Natural killer cell treated with Interleukin-12 subunit alpha and Interleukin-12 subunit beta and Interleukin-15 and Interleukin-18, amount 100 ng/mL, for 72 hours (primary cell): ENCODE measurements at places on chromosomes 16 and 17. TPM values are rescaled to one million over a fixed set of nuclear protein-coding genes. Genes with fewer than 3 reads are reported as not detected.

CACNG5 gene
- total RNA-seq = not detected

HOXB13 gene
- total RNA-seq = not detected

MNT gene
- total RNA-seq = 36.9 TPM

ALOX12B gene
- total RNA-seq = 0.62 TPM

GRCh38 chr17:10116267-10116666 is 82.1 kb downstream of the GAS7 start:
- peak overlapping the region; percentile 93 for H3K27ac ChIP-seq
- H3K36me3 ChIP-seq = no peaks in the 10 kb centered on the region
- H3K4me3 ChIP-seq = peak overlapping the region; percentile 10
- no peaks in the 10 kb centered on the region for H3K27me3 ChIP-seq
- no peak for DNase-seq
- peaks cover 87% of the 10 kb centered on the region for H3K4me1 ChIP-seq

PRKAR1A gene
- 230 TPM for total RNA-seq

BCKDK gene
- total RNA-seq = 43.1 TPM

DNA sequence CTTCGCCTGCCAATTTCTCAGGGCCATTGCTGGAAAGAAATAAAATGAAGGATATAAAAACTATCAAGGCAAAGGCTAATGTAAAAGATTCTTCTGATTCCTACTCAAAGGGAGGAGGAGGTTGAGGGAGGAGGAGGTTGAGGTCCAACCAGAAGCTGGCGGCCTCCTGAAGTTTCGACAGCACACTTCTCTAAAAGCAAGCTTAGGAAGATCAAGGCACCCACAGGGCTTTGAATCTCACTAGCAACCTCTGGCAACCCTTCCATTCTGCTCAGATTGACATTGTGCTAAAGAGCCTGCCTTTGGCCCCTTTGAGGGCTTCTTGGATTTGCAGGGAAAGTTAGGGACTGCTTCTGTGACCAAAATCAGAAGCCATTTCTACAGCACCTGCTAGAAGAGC is 81.5 kb upstream of the TNRC6C start:
- peaks cover 6% of the 10 kb centered on the region for H3K27me3 ChIP-seq
- no peak overlapping the region for H3K27ac ChIP-seq
- H3K4me3 ChIP-seq = no peak overlapping the region
- H3K36me3 ChIP-seq = peaks cover 13% of the 10 kb centered on the region

DNA sequence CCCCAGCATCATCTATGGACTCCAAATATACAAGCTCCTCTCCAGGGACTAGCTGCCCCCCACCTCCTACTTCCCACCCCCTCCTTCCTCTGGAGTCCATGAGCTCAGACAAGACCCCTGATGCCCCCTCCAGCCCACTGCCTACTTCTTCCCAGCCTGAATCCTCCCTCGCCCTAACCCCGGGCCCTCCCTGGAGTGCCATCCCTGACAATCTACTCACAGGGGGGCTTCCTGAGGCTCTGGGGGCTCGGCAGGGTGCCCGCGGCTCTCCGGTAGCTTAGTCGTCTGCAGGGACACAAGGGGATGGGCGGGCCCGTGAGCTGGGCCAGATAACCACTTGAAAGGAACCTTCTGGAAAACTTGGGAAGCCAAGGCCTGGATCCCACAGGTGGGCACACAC is 15.1 kb downstream of the MPP3 start:
- no peaks in the 10 kb centered on the region for H3K36me3 ChIP-seq
- DNase-seq = no peak
- no peaks in the 10 kb centered on the region for H3K27me3 ChIP-seq
- H3K4me3 ChIP-seq = no peak overlapping the region

TP53TG3F gene
- not detected for total RNA-seq

DNA sequence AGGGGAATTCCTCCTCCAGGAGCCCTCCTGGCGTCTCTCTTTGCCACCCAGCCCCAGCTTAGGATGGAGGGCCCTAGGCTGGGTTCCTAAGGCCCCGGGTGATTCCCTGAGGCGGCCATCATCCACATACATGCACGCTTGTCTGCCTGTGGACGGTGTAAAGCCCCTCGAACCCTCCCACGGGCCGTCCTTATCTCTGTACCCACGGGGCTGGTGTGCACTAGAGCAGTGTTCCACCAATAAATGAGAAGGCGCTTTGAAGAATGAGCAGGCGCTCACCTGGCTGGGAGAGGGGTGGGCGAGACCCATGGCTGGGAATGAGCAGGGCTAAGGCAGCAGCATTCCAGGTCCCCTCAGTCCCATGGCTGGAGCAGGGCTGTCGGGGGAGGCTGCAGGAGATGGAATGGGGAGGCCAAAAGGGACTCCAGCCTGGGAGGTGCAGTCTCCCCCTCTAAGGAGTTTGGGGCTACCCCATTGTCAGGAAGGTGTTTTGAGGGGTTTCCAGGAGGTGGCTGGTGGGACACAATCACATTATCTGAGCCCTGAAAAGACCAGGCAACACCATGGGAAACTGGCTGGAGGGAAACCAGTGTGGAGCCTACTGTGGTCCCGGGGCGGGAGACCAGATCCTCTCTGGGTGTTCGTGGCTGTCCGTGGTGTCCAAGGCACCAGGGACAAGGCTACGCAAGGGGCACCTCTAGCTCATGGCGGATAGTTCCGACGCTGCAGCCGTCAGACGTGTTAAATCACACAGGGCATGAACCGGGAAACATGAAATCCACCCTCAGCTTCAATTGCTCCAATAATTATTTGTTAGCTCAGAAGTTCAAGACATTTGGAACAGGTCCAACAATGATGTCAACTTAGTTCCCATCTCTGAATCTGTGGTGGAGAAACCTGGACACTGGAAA is 87.5 kb upstream of the DNAH17 start:
- no peaks in the 10 kb centered on the region for H3K36me3 ChIP-seq
- no peaks in the 10 kb centered on the region for H3K27me3 ChIP-seq
- no peak overlapping the region for H3K4me3 ChIP-seq
- H3K4me1 ChIP-seq = peaks cover 18% of the 10 kb centered on the region

- peaks cover 21% of the 10 kb centered on the region for H3K4me1 ChIP-seq
- H3K4me3 ChIP-seq = no peak overlapping the region
- peaks cover 14% of the 10 kb centered on the region for H3K36me3 ChIP-seq
- H3K27ac ChIP-seq = no peak overlapping the region
Measured at GRCh38 chr17:1045456-1045855, 48.5 kb downstream of the TIMM22 start.

GRCh38 chr17:47708864-47709541 is 15.0 kb downstream of the TBKBP1 start:
- no peaks in the 10 kb centered on the region for H3K36me3 ChIP-seq
- H3K27ac ChIP-seq = no peak overlapping the region
- no peak overlapping the region for H3K4me3 ChIP-seq
- DNase-seq = no peak
- no peaks in the 10 kb centered on the region for H3K27me3 ChIP-seq
- peaks cover 78% of the 10 kb centered on the region for H3K4me1 ChIP-seq

GRCh38 chr16:79599837-79600637 is 500 bp downstream of the MAF start:
- peaks cover 1% of the 10 kb centered on the region for H3K27me3 ChIP-seq
- peaks cover 15% of the 10 kb centered on the region for H3K36me3 ChIP-seq
- H3K4me1 ChIP-seq = peaks cover 46% of the 10 kb centered on the region
- H3K27ac ChIP-seq = peak overlapping the region; percentile 79
- H3K4me3 ChIP-seq = peak overlapping the region; percentile 94

IKZF3 gene
- 65.5 TPM for total RNA-seq

INCA1 gene
- 0.56 TPM for total RNA-seq

HCRT gene
- not detected for total RNA-seq

DNA sequence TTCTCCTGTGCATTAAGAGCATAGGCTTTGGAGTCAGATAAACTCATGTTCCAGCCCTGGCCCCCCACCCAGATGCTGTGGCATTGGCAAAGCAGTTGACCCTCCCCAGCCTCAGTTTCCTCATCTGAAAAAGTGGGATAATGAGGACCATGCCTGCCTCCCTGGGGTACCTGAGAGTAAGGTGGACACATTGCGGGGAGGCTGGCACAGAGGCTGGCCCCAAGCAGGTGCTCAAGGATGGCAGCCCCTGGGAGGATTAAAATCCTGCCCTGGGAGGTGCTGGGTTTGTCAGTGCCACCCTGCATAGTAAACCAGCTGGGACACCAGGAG is 11.8 kb downstream of the ENPP7 start:
- no peak for DNase-seq
- no peaks in the 10 kb centered on the region for H3K36me3 ChIP-seq
- H3K27me3 ChIP-seq = peaks cover 23% of the 10 kb centered on the region
- no peak overlapping the region for H3K27ac ChIP-seq
- no peak overlapping the region for H3K4me3 ChIP-seq
- H3K4me1 ChIP-seq = peaks cover 6% of the 10 kb centered on the region

KRTAP4-4 gene
- total RNA-seq = not detected

- H3K27ac ChIP-seq = no peak overlapping the region
- no peaks in the 10 kb centered on the region for H3K36me3 ChIP-seq
- no peak overlapping the region for H3K4me3 ChIP-seq
- no peaks in the 10 kb centered on the region for H3K4me1 ChIP-seq
- no peak for DNase-seq
- H3K27me3 ChIP-seq = no peaks in the 10 kb centered on the region
Measured at GRCh38 chr17:17551361-17551760, 40.1 kb downstream of the PEMT start.

- no peaks in the 10 kb centered on the region for H3K36me3 ChIP-seq
- H3K4me1 ChIP-seq = no peaks in the 10 kb centered on the region
- H3K27me3 ChIP-seq = no peaks in the 10 kb centered on the region
- H3K4me3 ChIP-seq = no peak overlapping the region
- no peak overlapping the region for H3K27ac ChIP-seq
Measured at GRCh38 chr16:4293822-4294457, 21.1 kb upstream of the TFAP4 start.

DNA sequence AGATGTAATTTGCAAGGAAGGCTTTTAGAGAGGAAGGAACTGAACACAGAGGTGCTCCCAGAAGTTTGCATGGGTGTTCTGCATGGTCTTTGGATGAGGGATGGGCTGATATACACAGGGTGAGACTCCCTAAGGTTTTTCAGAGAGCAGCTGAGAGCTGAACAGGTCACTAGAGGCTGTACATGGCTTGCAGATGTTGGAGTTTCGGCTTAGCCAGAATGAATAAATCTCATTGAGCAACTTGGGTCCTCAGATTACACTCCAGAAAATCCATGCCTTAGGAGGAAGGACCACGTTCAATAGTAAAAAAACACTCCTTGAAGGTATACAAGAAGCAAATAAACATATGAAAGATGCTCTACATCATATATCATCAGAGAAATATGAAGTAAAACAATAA is 7.5 kb upstream of the ITGB3 start:
- peaks cover 33% of the 10 kb centered on the region for H3K27me3 ChIP-seq
- no peaks in the 10 kb centered on the region for H3K4me1 ChIP-seq
- no peak overlapping the region for H3K4me3 ChIP-seq
- no peak for DNase-seq
- no peaks in the 10 kb centered on the region for H3K36me3 ChIP-seq
- H3K27ac ChIP-seq = no peak overlapping the region

- H3K27me3 ChIP-seq = peaks cover 42% of the 10 kb centered on the region
- DNase-seq = no peak
- peak overlapping the region; percentile 63 for H3K4me3 ChIP-seq
- H3K27ac ChIP-seq = peak overlapping the region; percentile 31
- peaks cover 5% of the 10 kb centered on the region for H3K36me3 ChIP-seq
- peaks cover 30% of the 10 kb centered on the region for H3K4me1 ChIP-seq
Measured at GRCh38 chr16:3190949-3191353, 2.9 kb downstream of the OR1F1 start.

P3H4 gene
- 5.2 TPM for total RNA-seq

- no peak overlapping the region for H3K27ac ChIP-seq
- no peaks in the 10 kb centered on the region for H3K36me3 ChIP-seq
- no peak overlapping the region for H3K4me3 ChIP-seq
- no peaks in the 10 kb centered on the region for H3K27me3 ChIP-seq
- H3K4me1 ChIP-seq = peaks cover 9% of the 10 kb centered on the region
Measured at GRCh38 chr17:57655553-57655952, 89.5 kb downstream of the CCDC182 start.

DNA sequence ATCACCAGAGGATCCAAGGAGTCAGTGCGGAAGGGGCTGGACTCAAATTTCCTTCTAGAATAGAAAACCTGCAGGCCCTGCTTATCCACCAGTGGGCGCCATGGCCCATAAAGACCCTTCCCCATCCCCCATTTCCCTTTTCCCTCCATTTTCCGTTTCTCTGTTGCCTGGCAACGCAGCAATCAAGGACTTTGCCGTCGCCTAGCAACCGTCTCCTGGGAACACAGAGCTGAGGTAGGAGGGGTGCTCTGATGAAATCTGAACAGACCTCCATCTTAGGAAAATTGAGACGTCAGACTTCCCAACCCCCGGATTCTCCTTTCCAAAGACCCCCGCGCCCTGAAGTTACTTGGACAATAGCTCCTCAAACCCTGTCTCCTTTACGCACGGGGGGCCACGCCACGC is 5.7 kb downstream of the DLG4 start:
- peaks cover 40% of the 10 kb centered on the region for H3K4me1 ChIP-seq
- H3K27me3 ChIP-seq = peaks cover 9% of the 10 kb centered on the region
- peak overlapping the region; percentile 87 for H3K27ac ChIP-seq
- DNase-seq = no peak

DNA sequence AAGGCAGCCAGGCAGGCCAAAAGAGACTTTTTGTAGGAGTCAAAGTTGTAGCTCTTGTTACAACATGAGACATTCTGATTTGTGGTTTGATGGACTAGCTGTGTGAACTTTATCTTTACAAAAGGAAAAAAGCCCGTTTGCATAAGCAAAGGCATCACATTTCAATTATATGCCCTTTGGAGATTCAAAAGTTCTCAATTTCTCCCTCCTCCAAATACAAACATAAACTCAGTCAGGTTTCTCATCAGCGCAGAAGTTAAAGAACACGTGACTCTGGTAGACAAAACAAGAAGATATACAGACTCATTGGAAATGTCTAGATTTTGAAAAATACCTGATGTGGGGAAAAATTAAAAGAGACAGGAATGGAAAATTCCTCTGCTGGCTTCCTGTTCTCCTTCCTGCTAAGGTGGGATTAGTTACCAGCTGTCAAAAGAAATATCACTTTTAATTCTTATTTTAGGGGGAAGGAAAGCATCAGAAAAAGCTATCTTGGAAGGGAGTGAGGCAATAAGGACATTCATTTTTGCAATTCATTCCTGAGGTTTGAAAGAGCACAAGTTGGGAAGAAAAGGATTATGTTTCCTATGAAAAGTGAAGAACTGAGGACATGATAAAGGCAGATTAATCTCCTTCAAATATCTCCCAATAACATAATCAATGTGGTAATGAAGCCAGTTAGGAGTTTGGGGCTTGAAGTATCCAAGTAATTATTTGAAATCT is 4.6 kb upstream of the KCNJ16 start:
- no peaks in the 10 kb centered on the region for H3K36me3 ChIP-seq
- DNase-seq = no peak
- no peak overlapping the region for H3K27ac ChIP-seq
- no peaks in the 10 kb centered on the region for H3K27me3 ChIP-seq
- no peaks in the 10 kb centered on the region for H3K4me1 ChIP-seq
- H3K4me3 ChIP-seq = no peak overlapping the region

KIAA0513 gene
- total RNA-seq = 3.6 TPM

TMEM92 gene
- not detected for total RNA-seq

RHBDL1 gene
- 1.5 TPM for total RNA-seq

DNA sequence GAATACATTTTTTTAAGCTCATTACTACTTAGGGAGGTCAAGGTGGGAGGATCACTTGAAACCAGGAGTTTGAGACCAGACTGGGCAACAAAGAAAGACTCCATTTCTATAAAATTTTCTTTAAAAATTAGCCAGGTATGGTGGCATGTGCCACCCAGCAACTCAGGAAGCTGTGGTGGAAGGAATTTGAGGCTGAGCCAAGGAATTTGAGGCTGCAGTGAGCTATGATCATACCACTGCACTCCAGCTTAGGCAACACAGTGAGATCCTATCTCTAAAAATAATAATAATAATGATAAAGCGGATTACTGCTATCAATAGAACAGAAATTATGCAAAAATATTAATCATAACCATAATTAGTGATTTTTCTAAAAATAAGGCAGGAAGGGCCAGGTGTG is 170.3 kb downstream of the COPRS start:
- DNase-seq = no peak
- H3K27me3 ChIP-seq = peaks cover 8% of the 10 kb centered on the region
- no peak overlapping the region for H3K27ac ChIP-seq
- no peaks in the 10 kb centered on the region for H3K36me3 ChIP-seq
- no peaks in the 10 kb centered on the region for H3K4me1 ChIP-seq
- no peak overlapping the region for H3K4me3 ChIP-seq
